ENCODE measurements at places on chromosomes 13 and 19.
A peak's percentile ranks its signal among the peaks of the same experiment; 100 is the strongest.

GRCh38 chr13:100269837-100270236, 180.9 kb downstream of the PCCA start:
- DNase-seq: no peak

GRCh38 chr13:103200118-103200885, 134.1 kb upstream of the SLC10A2 start:
- no peak for DNase-seq

- DNase-seq: no peak
Measured at GRCh38 chr13:113819731-113820715, 43.9 kb downstream of the GAS6 start.

- DNase-seq: no peak
Measured at GRCh38 chr19:31109636-31110035, 239.6 kb downstream of the TSHZ3 start.

DNA sequence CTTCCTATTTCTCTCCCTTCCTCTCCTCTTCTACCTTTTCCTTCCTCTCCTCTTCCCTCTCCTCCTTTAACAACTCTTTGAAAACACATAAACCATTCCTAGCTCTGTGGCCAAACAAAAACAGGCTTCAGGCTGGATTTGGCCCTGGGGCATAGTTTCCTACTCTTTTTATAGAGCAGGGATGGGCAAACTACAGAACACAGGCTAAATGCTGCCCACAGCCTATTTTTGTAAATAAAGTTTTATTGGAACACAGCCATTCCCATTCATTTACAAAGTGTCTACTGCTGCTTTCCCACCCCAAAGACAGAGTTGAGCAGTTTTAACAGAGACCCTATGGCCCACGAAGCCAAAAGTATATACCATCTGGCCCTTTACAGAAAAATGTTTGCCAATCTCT, 35.4 kb downstream of the LHFPL6 start:
- no peak for DNase-seq

- DNase-seq: peak; percentile 23
Measured at GRCh38 chr19:8697671-8698432, 743 bp downstream of the ACTL9 start.

Measured in hematopoietic multipotent progenitor cell treated with erythropoietin and hydrocortisone succinate and interleukin-3 and kit ligand, for 6 days (in vitro differentiated cells).